Fibroblast of skin of scalp (primary cell): ENCODE measurements at places on chromosomes 1 and 21.

GRCh38 chr1:62904856-62905225 is 120.9 kb downstream of the ATG4C start:
- no peak for DNase-seq

GRCh38 chr1:161390559-161390858 is 22.8 kb upstream of the CFAP126 start:
- DNase-seq, result no peak

- no peak for DNase-seq
Observed at GRCh38 chr1:91944087-91944486, 5.1 kb upstream of the BRDT start.

DNA sequence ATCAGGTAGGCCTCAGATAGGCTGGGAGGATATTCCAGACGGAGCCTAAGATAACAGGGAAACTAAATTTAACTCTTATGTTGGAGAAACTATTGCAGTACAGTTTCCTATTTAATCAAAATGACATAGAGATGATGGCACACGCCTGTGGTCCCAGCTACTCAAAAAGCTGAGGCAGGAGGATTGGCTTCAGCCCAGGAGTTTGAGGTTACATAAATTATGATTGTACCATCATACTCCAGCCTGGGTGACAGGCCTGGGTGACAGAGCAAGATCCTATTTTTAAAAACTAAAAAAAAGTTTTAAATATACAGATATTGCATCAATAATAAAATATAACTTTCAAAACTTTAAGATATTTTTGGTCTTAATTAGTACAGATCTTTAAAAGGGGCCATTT is 25.2 kb upstream of the TAL1 start:
- DNase-seq, result no peak

- no peak for DNase-seq
Observed at GRCh38 chr1:101444873-101445618, 208.2 kb downstream of the S1PR1 start.

DNA sequence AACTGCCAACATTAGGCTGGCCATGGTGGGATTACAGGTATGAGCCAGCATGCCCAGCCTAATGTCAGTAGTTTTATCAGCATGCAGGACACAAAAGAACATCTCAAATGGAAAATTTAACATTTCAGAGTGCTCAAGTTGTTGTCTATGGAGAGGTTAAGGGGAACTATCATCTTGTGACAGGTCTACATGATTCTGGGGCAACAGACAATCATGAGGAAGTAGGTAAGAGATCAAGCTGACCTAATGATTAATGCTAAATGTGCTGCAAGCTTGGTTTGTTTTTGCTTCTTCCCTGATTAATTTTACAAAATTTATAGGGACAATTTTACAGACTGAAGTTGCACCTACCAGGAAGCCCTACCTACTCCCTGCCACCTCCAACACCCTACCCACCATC is 36.6 kb downstream of the FMO4 start:
- DNase-seq, result no peak
